ENCODE measurements at places on chromosomes 11 and 22.

GRCh38 chr11:65493367-65494176 lies 5.3 kb upstream of the MALAT1 start:
- DNase-seq, result no peak

DNA sequence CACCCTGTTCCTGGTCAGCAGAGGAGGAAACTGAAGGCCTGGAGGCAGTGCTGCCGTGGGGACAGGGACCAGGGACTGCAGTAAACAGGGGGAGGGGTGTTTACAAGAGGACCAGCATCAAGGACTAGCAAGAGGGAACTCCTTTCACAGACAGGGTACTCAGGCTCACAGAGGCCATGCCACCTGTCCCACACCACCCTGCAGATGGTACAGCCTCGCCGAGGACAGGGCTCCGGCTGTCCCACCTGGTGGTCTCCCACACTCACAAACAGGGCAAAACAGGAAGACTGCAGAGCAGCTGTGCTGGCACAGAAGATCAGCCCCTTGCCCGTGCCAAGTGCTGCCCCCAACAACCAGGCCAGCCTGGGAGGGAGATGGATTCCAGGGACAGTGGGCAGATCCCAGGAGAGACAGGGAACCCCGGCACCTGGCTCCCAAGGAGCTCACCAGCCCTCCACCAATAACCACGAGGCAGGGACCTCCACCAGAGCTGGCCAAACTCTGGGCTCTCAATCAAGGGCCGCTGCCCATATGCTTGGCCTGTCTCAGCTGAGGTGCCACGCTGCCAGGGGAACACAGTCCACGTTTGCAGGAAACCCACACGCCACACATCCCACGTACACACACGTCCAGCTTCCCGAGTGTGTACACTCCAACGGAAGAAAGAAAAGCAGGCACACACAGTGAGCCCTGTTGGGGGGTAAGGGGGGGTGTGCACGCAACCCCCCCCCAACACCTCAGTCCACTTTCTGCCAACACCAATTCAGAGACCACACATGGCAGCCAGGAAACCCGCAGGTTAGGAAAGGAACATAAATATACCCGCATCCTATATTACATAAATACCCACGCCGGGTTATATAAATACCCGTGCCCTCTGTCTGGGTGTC lies 2.1 kb downstream of the CSNK1E start:
- no peak for DNase-seq

- no peak for DNase-seq
Measured at GRCh38 chr11:114283422-114283821, 12.8 kb upstream of the NNMT start.

DNA sequence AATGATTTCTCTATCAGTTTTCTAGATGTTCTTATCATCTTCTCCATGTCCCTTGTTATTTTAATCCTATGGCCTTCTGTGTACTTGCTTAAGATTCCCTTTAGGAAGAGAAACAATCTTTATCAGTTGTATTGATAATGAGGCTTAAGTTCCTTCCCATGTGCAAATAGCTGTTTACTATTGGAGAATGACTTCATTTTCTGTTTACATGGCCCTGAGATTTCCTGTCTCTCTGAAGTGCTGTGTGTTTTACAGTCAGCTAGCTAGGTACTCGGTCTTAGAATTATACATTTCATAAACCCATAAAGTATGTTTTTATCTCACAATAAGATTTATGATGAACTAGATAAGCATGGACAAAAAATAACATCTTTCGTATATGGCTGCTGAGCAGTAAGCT lies 67.5 kb upstream of the CCDC179 start:
- DNase-seq, result no peak

DNA sequence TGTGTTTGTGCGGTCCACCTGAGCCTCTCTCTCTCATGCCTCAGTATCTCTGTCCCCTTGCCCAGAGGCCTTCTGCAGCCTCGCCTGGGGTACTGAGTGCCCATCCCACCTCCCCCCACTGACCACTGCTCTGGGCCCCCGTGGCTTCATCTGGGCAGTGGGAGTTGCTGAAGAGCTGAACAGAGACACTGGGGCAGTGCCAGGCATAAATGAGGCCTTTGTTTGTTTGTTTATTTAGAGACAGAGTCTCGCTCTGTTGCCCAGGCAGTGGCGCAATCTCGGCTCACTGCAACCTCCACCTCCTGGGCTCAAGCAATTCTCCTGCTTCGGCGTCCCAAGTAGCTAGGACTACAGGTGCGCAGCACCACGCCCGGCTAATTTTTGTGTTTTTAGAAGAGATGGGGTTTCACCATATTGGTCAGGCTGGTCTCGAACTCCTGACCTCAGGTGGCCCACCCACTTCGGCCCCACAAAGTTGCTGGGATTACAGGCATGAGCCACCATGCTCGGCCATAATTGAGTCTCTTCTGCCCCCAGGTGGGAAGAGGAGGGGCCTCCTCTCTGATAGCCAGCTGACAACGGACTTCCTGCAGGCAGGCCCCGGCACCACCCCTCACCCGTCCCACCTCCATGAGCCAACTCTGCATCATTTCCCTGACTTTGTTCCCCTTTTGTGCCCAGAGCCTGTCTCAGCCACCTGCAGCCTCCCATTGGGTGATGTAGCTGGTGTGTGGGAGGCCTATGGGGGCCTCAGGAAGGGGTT lies 9.3 kb downstream of the CRYBB3 start:
- no peak for DNase-seq
